Activated CD4-positive, alpha-beta T cell treated with anti-CD3 and anti-CD28 coated beads for 4 hours (primary cell): ENCODE measurements at places on chromosomes 7 and 10.

DNA sequence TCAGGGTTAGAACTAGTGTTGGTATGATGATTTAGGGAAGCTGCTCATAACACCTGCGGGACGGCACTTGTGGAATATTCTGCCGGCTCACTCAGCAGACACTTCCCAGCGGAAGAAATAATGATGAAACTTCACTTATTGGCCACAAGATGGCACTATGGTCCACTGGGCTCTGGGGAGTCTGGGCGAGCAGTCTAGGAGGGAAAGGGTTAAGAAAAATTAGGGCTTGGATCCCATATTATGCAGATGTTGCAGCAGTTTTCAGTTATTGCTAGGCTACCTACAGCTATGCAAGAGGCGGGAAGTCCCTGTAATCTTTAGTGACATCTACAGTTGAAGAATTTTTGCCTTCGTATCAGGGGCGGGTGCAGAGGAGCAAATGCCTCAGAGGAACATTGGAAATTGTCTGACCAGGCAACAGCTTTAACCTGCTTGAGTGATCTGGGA, 238.7 kb upstream of the PRSS58 start:
- no peak for DNase-seq

DNA sequence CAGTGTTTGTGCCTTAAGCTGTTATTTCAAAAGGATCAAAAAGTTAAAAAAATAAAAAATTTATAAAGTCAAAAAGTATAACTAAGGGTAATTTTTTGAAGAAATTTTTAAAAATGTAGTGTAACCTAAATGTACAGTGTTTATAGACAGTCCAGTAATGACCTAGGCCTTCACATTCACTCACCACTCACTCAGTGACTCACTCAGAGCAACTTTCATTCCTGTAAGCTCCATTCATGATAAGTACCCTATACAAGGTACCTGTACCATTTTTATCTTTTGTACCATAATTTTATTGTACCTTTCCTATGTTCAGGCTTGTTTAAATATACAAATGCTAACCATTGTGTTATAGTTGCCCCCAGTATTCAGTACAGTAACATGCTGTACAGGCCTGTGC, 21.5 kb downstream of the DNAJC9 start:
- no peak for DNase-seq

DNA sequence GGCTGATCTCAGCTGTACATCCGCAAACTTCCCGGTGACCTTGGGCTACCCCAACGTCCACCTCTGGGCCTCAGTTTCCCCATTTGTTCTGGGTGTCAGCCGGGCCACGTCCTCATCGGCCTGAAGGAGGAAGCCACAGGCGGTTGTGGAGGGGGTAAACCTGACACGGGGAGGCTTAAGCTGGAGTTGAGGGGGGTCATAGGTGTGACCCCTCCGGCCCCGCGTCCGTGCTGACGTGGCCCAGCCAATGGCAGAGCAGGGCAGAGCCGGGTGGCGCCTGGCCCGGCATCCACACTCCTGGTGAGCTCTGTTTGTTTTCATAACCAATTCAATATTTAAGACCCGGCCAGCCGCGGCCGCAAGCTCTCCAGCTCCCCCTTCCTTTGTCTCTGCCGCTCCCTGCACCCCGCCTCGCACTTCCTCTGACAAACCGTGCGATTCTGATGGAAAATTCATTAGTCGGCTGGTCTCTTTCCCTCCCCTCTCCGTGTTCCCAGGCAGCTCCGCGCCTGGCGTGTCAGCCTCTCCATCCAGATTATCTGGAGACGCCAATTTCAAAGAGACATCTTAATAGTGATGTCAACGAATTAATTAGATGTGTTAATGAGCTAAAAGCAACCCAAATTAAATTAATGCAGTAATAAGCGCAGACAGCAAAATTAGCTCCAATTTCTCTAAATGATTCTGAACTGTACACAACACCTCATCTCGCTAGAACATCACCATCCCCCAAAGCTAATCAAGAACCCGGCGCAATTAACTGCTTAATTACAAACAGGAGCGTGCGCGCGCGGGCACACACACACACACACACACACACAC, 55.4 kb downstream of the MICALL2 start:
- no peak for DNase-seq

GRCh38 chr10:131155876-131156230, 155.7 kb downstream of the TCERG1L start:
- DNase-seq, result no peak

DNA sequence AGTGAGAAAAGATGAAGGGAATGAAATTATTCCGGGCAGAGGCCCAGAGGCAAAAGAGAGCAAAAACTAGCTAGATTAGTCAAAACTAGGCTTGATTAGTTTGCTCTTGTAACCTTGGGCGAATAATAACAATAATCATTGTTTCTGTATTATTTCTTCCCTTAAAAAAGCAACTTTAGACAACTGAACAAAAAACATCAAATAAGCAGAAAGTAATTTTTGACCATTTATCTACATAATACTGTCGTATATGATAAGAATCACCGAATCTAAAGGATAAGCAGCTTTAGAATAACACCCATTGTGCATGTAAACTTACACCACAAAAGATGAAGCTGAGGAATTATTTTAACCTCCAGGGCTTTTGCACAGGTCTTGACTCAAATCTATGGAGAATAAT, 125.1 kb downstream of the TPK1 start:
- no peak for DNase-seq

DNA sequence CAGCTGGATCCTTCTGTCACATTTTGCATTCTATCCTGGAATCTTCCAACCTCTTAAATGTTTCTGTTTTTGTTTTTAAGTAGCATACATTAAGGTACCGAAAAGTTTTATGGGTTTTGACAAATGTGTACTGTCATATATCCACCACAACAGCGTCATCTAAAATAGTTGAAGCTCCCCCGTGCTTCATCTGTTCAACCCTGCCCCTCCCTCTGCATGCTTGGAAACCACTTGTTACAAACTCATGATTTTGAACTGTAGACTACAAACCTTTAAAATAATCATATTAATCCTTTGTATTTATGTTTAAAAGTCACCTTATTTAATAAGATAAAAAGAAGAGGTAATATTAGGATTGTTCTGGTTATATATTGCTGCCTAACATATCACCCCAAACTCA, 182.8 kb upstream of the SMIM30 start:
- no peak for DNase-seq
